NCI-H187 (cell line): ENCODE measurements at places on chromosomes 5 and 9.

GRCh38 chr9:4805191-4805918 is 12.6 kb downstream of the RCL1 start:
- no peak for DNase-seq

DNA sequence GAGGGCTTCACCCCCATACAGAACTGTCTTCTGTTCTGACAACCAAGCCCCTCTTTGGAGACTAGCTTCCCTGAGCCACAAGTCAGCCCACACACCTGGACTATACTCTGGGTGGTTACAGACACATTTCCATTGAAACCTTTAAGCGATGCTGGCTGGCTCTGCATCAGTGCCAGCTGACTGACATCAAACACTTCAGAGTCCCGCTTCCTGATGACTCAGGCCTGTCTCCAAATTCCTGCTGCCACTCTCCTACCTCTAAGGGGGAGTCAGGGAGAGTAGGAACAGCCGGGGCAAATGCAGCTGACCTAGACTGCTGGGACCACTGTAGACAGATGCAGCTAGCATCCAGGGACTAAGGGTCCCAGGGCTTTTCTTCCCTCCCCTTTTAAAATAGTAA is 59.4 kb downstream of the SIL1 start:
- peak; percentile 43 for DNase-seq

- DNase-seq, result no peak
Measured at GRCh38 chr9:129402371-129402739, 218.5 kb downstream of the C9orf50 start.

- no peak for DNase-seq
Measured at GRCh38 chr9:70830618-70831017, 290.8 kb downstream of the TRPM3 start.

GRCh38 chr9:137441289-137441934 is at the start of gene ENTPD8:
TSS of gene ENTPD8 (minus strand) at chr9:137441357. CDS start at chr9:137438285, 3,072 bp downstream.
- no peak for DNase-seq

DNA sequence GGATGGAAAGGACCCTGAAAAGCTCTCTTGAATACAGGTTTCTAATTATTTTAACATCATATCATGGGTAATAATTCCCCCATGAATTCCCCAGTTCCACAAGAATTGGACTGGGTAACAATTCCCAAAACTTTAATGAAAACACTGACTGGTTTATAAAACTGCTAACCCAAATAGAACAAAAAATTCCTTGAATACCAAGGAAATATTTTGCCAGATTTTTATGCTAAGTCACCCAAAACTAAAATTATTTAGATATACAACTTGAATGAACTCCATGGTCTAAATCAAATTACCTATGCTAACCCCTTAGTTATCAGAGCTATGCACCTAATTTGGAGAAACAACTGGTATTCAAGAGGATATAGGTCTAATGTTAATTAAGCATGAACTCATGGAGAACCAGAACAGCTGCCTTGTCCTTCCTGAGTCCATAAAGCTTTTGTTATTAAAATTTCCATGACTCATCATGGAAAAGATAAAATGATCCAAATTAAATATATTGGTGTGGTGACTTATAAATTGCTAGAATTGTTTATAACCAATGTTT is 164.9 kb upstream of the TUT7 start:
- no peak for DNase-seq

GRCh38 chr9:122004589-122004988 is 88.5 kb downstream of the TTLL11 start:
- DNase-seq, result no peak

DNA sequence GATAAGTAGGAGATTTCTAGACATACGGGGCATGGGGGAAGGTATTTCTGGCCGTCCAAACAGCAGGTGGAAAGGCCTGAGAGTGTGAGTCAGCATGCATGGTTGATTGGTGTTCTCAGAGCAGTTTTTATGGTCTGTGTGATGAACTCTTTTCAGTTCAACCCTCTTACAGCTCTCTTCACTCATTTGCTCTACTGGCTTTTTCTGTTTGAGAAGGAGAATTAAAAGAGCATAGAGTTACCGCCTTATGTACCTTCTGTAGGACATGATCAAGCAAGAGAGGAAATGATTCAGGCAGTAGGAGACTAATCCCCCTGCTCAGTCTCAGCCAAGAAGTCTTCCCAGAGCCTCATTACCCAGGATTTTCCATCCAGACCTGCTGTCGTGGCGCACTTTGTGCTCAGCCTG is 92.4 kb downstream of the PRDM6 start:
- no peak for DNase-seq

- no peak for DNase-seq
Measured at GRCh38 chr9:3397766-3398165, 128.0 kb downstream of the RFX3 start.

- no peak for DNase-seq
Measured at GRCh38 chr9:135273008-135273407, 185.5 kb downstream of the OLFM1 start.

- no peak for DNase-seq
Measured at GRCh38 chr9:122212473-122213004, 16.2 kb downstream of the LHX6 start.

GRCh38 chr5:35926389-35927051 is 11.9 kb downstream of the CAPSL start:
- peak; percentile 31 for DNase-seq

GRCh38 chr5:8984386-8984785 is 561.5 kb downstream of the SEMA5A start:
- DNase-seq, result no peak

DNA sequence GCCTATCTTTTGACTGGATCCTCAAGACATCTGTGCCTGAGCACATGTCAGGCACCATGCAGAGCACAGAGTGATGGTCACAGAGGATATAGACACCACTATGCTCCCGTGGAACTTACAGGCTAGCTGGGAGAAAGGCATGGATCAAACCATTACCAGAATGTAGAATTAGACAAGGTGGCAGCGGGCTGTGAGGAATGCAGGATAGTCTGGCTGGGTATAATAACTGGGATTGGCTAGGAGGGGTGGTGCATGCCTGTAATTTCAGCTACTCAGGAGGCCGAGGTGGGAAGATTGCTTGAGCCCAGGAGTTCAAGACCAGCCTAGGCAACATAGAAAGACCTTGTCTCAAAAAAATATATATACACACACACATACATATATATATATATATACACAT is 50.3 kb downstream of the ASS1 start:
- no peak for DNase-seq

- DNase-seq, result no peak
Measured at GRCh38 chr5:14965815-14966214, 94.2 kb upstream of the ANKH start.

GRCh38 chr9:14344941-14345353 is 31.0 kb upstream of the NFIB start:
- no peak for DNase-seq

GRCh38 chr9:123562844-123563346 is 206.9 kb downstream of the CRB2 start:
- DNase-seq, result no peak

DNA sequence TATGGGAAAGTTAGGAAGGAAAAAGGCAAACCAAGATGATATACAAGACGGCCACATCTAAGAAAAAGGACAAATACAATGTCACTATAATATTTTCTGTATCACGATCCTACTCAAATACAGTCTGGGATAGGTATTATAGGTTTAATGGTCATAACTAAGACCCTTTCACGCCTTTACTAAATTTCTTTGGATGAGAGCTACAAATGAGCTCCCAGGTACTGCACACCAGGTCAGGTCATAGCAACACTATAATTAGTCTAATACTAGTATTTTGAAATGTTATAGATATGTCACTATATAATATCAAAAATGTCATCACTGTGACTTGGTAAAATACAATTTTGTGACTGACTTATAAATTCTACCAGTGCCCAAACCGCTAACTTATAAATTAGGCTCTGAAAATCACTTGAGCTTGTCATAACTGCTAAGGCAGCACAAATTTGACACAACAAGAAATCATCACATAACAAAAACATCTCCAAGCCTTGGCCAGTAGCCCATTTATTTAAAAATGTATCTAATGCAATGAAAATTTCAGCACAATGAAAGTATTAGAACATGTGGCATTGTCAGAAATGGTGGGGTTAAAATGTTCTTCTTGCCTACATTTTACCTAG is 6.9 kb downstream of the SELENOP start:
- no peak for DNase-seq

DNA sequence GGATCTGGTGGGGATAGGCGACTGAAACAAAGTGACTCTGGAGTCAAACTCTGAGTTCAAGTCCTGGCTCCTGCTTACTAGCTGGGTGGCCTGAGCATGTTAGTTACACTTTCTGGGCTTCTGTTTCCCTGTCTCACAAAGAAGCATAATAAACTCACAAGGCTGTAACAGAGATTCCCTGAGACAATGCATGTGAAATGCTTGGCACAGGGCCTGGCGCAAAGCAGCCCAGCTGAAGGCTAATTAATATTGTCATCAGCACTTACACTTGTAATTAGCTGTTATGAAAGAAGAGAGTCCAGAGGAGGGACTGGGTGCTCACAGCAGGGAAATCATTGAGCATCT is 64.1 kb upstream of the SPOCK1 start:
- no peak for DNase-seq

- peak; percentile 6 for DNase-seq
Measured at GRCh38 chr5:76641514-76642120, 18.4 kb upstream of the F2RL2 start.

- DNase-seq, result no peak
Measured at GRCh38 chr9:26413611-26414010, 479.0 kb downstream of the CAAP1 start.

GRCh38 chr9:117258184-117258866 is 156.5 kb downstream of the ASTN2 start:
- DNase-seq, result no peak

GRCh38 chr9:99813739-99814138 is 7.9 kb upstream of the NR4A3 start:
- DNase-seq, result no peak

GRCh38 chr9:71121275-71122021 is at the start of gene TRPM3:
TSS of gene TRPM3 (minus strand) at chr9:71121621. CDS start at chr9:71121354, 267 bp downstream.
- no peak for DNase-seq

DNA sequence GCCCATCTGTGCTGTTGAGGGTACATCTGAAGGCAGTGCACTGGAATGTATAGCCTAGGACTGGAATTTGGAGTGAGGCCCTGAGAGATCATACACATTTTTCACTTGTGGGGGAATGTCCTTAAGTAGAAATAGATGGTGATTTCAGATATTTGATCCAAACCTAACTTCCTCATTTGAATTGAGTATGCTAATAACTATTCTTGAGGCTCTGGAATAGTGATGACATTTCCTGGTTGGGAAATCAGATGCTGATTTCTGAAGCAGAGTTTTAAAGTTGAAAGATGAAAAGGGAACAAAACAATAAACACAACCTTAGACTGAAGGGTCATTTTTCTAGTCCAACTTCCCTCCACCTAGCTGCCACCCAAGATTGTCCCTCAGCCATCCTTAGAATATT is 163.0 kb upstream of the CCDC152 start:
- DNase-seq, result no peak

- no peak for DNase-seq
Measured at GRCh38 chr9:10172476-10172875, 440.3 kb downstream of the PTPRD start.

DNA sequence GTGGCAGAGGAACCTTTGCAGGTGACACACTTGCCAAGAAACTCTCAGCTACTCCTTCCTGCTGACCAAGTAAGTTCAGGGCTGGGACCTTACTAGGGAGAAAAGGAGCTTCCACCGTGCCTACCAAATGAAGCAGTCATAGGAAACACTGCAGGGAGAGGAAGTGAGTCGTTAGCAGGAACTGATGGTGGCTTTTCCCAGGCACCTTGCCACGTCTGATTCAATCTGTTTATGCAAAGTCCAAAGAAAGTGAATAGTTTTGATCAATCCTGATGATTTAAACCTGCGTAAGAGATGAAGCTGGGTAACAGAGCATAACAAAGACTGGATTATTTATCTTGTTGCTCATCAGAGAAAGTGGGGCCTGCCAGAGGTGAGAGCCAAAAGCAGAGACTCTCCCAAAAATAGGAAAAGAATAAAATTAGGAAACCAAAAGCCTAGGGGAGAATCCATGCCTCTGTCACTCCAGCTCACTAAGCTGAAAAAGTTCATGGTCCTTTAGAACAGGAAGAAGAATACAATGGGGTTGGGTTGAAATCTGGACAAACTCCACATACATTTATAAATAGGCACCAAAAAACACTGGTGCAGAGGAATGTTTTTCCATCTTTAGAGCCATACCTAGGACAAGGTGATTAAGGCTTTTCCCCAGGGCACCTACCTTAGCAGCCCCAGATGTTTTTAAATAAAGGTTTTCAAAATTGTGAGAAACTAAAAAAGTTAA is 9.3 kb upstream of the PFDN1 start:
- no peak for DNase-seq

GRCh38 chr9:95478335-95478734 is 38.4 kb downstream of the PTCH1 start:
- no peak for DNase-seq

DNA sequence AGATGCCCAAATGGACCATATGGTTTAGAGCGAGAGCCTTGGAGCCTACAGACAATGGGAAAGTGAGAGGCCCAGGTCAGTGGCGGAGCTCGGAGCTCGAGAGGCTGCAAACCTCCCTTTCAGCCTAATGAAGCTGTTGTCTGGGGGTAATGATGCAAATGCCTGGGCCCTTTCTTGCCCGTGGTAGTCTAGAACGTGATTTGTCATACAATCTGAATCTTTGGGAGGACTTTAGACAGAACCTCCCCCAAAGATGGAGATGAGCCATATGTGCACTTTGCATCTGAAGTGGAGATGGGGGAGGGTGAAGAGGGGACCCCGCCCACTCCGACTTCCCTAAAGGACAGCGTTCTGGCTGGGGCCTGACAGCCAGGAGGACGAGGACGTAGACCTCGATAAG is 10.3 kb upstream of the NEUROG1 start:
- no peak for DNase-seq

DNA sequence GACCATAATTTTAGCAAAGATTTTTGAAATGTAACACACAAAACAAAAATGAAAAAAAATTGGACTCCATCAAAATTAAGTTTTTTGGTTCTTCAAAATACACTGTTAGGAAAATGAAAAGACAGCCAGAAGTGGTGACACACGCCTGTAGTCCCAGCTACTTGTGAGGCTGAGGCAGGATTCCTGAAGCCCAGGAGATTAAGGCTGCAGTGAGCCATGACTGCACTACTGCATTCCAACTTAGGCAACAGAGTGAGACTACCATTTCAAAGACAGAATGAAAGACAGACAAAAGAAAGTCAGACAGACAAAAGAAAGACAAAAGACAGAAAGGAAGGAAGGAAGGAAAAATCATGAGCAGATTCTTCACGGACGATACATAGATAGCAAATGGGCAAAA is 7.5 kb downstream of the DIAPH1 start:
- no peak for DNase-seq

DNA sequence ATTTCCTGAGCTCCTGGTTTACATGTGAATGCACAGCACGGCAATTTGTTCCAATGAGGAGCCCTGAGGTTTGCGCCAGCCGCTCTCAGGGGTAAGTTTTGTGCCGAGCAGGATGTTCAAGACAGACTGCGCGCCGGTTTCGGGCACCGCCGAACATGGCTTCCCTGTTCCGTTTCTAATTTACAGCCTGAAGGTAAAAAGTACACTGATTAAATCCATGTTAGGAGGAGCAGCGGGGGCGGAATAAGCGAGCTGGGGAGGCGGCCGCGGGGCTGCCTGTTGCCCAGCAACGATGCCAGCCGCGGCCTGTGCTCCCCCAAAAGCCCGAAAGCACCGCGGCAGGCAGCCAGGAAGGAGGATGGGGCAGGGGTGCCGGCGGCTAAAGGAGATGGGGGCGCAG is 6.4 kb downstream of the SOWAHA start:
- no peak for DNase-seq

GRCh38 chr9:119020730-119021333 is 348.4 kb downstream of the BRINP1 start:
- DNase-seq, result no peak

- no peak for DNase-seq
Measured at GRCh38 chr9:83622433-83622938, 457 bp upstream of the IDNK start.
